ENCODE measurements at places on chromosomes 2 and 18.

DNA sequence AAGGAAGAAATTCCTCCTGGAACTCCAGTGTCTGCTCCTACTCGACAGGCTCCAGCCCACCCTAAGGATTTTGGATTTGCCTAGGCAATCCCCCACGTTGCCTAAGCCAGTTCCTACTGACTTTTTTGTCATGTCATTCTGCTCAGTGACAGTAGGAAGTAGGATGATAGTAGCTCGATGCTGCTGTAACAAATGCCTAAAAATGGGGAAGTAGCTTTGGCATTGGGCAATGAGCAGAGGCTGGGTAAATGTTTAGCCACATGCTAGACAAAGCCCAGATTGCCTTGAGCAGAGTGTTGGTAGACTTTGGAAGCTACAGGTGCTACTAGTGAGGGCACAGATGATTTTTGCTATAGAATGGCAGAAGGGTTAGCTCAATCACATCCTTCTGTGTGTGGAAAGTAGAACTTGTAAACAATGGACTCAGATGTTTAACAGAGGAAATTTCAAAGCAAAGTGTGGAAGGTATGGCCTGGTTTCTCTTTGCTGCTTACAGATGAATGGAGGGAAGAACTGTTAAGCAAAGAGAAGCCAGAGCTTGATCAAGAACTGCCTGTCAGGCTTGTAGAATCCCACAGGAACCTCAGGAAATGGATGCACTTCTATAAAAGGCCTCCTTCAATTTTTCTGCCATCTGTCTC is 154.8 kb downstream of the RNF144A start:
- no peak for DNase-seq

DNA sequence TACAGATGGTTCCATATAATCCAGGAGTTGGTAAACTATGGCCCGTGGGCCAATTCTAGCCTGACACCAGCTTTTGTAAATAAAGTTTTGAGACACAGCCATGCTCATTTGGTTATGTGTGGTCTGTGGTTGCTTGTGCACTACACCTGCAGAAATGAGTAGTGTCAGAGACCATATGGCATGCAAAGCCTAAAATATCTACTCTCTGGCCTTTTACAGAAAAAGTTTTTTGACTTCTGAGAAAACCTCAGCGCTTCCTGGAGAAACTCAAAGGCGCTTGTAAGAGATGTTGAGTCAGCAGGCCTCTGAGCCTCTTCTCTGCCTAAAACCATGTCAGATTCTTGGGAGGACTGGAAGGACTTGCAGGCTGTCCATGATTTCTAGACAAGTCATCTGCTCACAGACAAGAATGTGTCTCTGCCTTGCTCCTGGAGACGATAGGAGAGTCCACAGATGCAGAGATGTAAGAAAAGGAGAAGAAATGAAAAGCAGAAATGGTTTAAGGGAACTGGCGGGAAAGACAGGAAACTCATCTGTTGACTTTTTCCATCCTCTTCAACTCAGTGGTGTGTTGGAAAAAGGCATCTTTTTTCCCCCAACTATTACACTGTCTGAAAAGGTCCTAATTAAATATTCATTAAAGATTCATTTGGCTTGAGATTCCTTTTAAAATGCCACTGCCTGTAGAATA is 5.2 kb downstream of the TTC39C start:
- DNase-seq = no peak

DNA sequence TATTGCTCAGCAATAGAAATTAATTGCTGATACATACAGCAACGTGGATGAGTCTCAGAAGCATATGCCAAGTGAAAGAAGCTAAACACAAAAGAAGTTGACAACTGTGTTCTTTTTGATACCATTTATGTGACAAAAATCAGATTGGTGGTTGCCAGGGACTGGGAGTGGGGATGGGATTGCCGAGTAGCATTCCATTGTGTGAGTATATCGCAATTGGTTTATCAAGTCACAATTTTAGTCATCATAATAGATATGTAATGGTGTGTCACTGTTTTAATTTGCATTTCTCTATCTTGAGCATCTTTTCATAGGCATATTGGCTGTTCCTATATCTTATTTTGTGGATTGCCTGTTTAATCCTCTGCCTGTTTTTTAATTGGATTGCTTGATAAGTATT is 20.9 kb downstream of the STRADB start:
- no peak for DNase-seq

GRCh38 chr2:46873604-46874068 is 42.0 kb downstream of the MCFD2 start:
- no peak for DNase-seq

DNA sequence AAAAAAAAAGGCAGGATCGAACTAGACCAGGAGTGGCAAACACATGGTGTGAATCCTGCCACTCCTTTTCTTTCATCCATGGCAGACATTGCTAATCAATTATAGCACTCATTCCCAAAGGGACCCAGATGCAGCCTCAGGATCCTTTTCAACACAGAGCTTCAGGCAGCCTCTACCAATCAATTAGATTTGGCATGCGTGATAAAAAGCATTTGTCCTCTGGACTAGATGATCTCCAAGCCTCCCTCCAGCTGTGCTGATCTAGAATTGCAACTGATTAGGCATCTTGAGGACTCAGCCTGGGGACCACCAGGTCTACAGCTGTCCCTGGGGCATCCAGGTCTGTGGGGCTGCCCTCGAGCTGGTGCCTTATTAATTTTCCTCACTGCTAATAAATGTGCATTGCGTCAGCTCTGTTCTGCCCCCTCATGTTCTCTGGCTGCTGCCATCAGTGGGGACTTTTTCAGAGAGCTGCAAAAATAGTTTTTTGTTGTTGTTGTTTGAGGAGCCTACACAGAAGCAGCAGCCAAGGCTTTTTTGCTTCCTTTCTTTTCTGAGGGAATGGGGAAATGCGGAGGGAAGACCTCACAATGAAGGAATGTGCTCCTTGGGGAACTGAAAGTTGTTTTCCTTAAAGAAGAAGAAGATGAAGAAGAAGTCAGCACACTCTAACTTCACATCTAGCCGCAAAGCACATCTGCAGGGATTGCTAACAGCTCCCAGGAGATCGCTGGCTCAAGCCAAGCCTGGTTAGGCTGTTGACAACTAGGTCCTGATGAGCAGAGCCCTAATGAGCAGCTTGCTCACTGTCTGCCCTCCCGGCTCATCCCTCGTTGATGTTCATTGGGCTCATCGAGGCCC is 8.8 kb upstream of the ATOH8 start:
- no peak for DNase-seq
